Small intestine (tissue), 16 donors: ENCODE measurements at places on chromosomes 1 and 21.
A peak's percentile ranks its signal among the peaks of the same experiment; 100 is the strongest.

GRCh38 chr1:7745783-7746182, 25.3 kb upstream of the VAMP3 start:
- H3K4me1 ChIP-seq = no peaks in the 10 kb centered on the region
- H3K27me3 ChIP-seq = no peaks in the 10 kb centered on the region

- H3K36me3 ChIP-seq = no peaks in the 10 kb centered on the region
- no peaks in the 10 kb centered on the region for H3K27me3 ChIP-seq
- no peak overlapping the region for H3K4me3 ChIP-seq
- H3K27ac ChIP-seq = no peak overlapping the region
Observed at GRCh38 chr1:42312576-42313212, 22.3 kb downstream of the FOXJ3 start.

GRCh38 chr1:181354865-181355264, 128.5 kb upstream of the CACNA1E start:
- no peaks in the 10 kb centered on the region for H3K36me3 ChIP-seq
- H3K4me1 ChIP-seq = no peaks in the 10 kb centered on the region
- no peak for DNase-seq
- no peaks in the 10 kb centered on the region for H3K27me3 ChIP-seq
- no peak overlapping the region for H3K27ac ChIP-seq
- H3K4me3 ChIP-seq = no peak overlapping the region

DNA sequence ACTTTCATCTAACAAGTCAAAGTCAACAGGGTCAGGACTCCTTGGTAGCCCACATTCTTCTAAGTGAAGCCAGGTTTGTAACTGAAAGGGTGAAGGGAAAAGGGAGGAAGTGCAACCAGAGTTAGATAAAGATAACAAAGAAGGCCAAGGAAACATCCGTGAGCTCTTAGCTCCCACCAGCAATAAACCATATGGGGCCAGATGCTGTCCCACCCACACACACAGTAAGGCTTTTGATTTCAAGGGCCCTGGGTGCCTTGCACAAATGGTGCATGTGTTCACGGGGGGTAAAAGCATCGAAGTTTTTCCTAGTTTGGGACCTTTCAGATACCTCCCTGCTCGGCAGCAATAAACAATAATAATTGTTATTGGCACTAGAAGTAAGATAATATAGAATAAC, 5.1 kb upstream of the TIAM1 start:
- DNase-seq = no peak
- no peaks in the 10 kb centered on the region for H3K4me1 ChIP-seq
- no peak overlapping the region for H3K27ac ChIP-seq
- peaks cover 7% of the 10 kb centered on the region for H3K27me3 ChIP-seq

DNA sequence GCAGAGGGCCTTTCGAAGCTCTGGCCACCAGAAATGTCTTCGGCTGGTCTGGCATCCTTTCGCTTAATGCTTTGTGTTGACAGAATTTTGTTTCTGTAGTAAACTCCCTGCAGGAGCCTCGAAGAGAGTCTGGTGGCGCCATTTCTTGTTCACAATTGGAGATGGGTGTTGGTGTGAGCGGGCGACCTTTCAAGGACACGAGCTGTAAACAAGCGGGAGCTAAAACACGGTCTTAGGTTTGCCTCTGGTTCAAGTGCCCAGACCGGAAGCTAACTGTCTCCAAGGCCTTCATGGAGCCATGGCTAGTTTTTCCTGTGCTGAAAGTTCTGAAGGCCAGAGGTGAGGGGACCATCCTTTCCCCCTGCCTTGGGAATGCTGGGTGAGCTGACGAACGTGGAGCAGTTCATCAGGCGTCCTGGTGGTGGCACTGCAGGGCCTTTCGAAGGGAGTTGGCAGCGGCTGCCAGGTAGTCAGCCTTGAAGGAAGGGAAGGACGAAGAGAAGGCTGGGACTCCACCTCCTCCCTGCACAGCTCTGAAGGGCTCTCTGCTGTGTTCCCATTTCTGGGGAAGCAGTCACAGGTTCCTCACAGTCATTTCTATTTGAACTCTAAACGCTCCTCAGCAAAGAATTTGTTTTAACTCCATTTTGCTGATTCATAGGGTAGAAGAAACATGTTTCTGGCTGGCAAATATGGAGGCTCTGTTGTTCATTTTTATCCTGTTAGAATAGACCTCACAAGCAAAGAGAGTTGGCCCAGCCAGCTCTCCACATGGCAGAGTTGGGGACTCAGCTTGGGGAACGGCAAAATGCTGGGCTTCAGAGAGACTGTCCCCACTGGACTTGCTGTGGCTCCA, 35.2 kb downstream of the URB2 start:
- H3K27me3 ChIP-seq = no peaks in the 10 kb centered on the region
- peak; percentile 81 for DNase-seq
- H3K4me3 ChIP-seq = no peak overlapping the region
- no peak overlapping the region for H3K27ac ChIP-seq
- H3K36me3 ChIP-seq = peaks cover 13% of the 10 kb centered on the region

GRCh38 chr1:200423235-200423634, 13.4 kb upstream of the ZNF281 start:
- no peak for DNase-seq
- no peak overlapping the region for H3K4me3 ChIP-seq
- no peak overlapping the region for H3K27ac ChIP-seq

DNA sequence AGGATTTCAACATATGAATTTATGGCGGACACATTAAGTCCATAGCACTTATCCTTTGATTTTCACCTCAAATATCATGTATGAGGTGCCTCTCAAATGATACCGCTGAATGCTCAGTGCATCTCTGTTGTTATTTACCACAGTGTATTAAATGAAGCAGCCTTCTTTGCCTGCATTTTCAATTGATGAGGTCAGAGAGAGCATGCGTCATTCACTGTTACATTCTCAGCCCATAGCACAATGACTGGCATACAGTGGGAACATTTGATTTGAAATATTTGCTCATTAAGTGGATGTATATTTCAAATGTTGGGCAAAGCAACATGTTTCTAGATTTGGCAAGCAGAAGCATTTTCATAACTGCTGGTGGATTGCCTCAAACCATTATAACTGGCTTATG, 45.7 kb downstream of the LRRC7 start:
- H3K4me1 ChIP-seq = no peaks in the 10 kb centered on the region
- DNase-seq = no peak
- H3K4me3 ChIP-seq = no peak overlapping the region
- H3K27me3 ChIP-seq = no peaks in the 10 kb centered on the region
- H3K27ac ChIP-seq = no peak overlapping the region

DNA sequence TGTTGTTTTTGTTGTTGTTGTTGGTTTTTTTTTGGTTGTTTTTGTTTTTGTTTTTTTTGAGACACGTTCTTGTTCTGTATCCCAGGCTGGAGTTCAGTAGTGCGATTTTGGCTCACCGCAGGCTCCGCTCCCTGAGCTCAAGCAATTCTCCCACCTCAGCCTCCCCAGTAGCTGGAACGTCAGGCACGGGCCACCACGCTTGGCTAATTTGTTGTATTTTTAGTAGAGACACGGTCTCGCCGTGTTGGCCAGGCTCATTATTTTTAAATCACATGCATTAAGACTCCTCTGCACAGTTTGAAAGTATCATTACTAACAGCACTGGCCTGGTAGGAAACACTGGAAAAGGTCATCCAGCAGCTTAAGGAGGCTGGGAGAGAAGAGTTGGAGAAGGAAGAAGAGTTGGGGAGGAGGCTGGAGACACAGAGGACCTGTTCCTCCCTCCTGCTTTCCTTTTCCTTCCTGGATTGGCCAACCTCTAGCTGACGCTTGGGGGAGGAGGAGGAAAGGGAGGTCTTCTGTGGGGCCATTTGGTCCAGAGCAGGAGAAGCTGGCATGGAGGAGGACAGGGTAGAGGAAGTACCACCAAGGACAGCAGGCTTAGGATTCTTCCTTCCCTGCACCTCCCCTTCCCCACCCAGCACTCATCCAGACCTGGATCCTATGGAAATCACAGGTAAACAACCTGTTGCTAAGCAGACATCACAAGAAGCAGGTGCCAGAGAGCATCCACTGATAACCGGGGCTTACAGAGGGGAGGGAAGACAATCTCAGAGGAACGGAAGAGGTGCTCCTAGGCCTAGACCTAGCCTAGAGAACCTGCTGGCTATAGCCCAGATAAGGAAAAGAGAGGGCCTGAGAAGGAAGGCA, 71.9 kb upstream of the GOLT1A start:
- no peak overlapping the region for H3K4me3 ChIP-seq
- DNase-seq = no peak
- H3K4me1 ChIP-seq = peaks cover 64% of the 10 kb centered on the region

DNA sequence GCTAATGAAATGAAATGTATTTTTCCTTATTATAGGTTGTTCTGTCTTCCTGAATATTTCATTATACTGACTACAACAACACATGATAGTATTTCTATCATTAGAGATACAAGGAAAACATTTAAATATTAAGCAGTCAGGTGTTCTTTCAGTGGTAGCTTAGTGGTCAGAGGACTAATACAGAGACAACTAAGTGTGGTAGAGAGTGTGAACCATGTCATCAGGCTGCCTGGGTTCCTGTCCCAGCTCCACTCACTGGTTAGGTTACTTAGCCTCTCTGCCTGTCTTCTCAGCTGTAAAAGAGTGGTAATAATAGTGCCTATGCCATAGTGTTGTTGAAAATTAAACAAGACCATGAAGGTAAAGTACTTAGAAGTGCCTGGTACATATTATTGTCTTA, 3.9 kb downstream of the UAP1 start:
- H3K4me1 ChIP-seq = peaks cover 10% of the 10 kb centered on the region
- H3K27ac ChIP-seq = no peak overlapping the region
- no peak for DNase-seq

DNA sequence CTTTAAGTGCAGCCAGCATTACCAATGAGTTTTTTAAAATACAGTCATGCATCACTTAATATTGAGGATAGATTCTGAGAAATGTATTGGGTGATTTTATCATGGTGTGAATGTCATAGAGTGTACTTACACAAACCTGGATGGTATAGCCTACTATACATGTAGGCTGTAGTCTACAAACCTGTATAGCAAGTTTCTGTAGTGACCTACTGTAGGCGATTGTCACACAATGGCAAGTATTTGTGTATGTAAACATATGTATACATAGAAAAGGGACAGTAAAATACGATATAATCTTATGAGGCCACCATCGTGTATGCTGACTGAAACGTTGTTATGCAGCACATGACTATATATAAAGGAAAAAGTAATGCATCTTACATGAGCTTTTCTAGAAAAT, 48.2 kb downstream of the RPE65 start:
- H3K27me3 ChIP-seq = no peaks in the 10 kb centered on the region
- no peak overlapping the region for H3K4me3 ChIP-seq
- no peak overlapping the region for H3K27ac ChIP-seq
- H3K4me1 ChIP-seq = no peaks in the 10 kb centered on the region
- no peaks in the 10 kb centered on the region for H3K36me3 ChIP-seq

DNA sequence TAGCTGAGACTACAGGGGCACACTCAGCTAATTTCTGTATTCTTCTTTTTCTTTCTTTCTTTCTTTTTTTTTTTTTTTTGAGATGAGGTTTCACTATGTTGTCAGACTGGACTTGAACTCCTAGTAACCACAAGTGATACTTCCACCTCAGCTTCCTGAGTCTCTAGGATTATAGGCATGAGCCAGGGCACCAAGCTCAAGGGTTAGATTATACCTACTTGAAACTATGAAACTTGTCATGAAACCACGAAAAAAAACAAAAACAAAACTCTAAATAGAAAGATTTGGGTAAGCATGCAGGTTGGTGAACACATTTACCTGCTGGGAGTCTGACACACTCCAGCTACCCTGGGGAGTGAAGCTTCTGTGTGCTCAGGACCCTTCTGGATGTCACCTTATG, 2250.4 kb downstream of the MRPL39 start:
- DNase-seq = no peak
- H3K36me3 ChIP-seq = no peaks in the 10 kb centered on the region
- no peak overlapping the region for H3K4me3 ChIP-seq
